Pancreas (tissue), 10 donors: ENCODE measurements at places on chromosomes 6 and 20. TPM values are rescaled to one million over a fixed set of nuclear protein-coding genes. Genes with fewer than 3 reads are reported as not detected.

Gene WFDC10B
- total RNA-seq: not detected

Gene FOXA2
- 14.2 TPM for total RNA-seq

Gene GABRR1
- total RNA-seq: not detected

Gene TBC1D7
- total RNA-seq: 3.3 TPM

Gene MAK
- total RNA-seq: 0.06 TPM

Gene GTSF1L
- not detected for total RNA-seq

Gene VGLL2
- total RNA-seq: not detected

DNA sequence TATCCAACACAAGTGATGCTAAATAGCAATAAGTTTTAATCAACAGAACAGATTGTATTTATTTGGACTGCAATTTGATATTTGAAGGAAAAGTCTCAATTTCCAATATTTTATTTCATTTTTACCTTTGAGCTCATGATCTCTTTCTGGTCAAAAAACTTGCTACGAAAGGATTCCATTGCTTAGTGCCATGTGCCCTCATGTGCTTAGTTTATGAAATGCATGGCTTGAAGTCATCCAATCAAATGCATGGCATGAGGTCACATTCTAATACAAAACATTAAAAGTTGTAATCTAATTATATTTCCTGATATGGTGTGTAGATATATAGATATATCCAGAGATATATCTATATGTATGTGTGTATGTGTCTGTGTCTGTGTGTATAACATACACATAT lies 321.2 kb upstream of the ADGRB3 start:
- H3K4me3 ChIP-seq: no peak overlapping the region
- no peaks in the 10 kb centered on the region for H3K27me3 ChIP-seq
- DNase-seq: no peak
- H3K27ac ChIP-seq: no peak overlapping the region
- H3K36me3 ChIP-seq: no peaks in the 10 kb centered on the region

DNA sequence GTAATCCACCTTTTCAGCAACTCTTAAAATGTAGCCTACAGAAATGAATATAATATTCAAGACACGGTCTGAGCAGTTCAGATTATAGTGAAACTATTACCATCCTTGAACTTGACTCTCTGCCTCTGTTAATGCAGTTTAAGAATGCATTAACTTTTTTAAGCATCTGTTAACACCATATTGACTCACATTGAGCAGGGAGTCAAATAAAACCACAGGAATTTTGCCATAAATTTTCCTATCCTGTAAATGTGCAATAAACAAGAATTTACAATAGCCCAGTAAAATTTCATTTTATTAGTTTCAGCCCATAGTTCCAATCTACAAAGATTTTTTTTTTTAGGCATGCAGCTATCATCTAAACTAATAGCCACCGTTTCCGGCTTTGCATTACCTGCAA lies 239.2 kb upstream of the DEFB112 start:
- no peaks in the 10 kb centered on the region for H3K36me3 ChIP-seq
- no peak overlapping the region for H3K4me3 ChIP-seq
- DNase-seq: no peak
- no peak overlapping the region for H3K27ac ChIP-seq
- no peaks in the 10 kb centered on the region for H3K27me3 ChIP-seq
- no peaks in the 10 kb centered on the region for H3K4me1 ChIP-seq

DNA sequence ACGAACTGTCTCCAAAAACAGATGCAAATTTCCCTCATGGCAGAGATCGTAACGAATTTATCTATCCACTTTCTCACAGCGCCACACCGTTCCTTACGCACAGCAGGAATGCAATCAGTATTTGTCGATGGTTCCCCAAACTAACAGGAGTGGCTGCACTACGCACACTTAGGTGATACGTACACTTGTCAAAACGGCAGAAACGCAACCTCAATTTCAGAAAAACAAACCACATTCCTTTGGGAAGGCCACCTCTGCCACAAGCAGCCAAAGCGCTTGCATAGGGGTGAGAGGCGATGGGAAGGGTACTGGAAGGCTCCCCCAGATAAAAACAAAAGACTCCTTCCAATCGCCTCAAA lies 638 bp downstream of the MDN1 start:
- no peaks in the 10 kb centered on the region for H3K4me1 ChIP-seq
- H3K4me3 ChIP-seq: peak overlapping the region; percentile 89
- DNase-seq: no peak
- H3K27me3 ChIP-seq: no peaks in the 10 kb centered on the region
- H3K27ac ChIP-seq: peak overlapping the region; percentile 87

- H3K4me1 ChIP-seq: no peaks in the 10 kb centered on the region
- H3K27me3 ChIP-seq: no peaks in the 10 kb centered on the region
- H3K27ac ChIP-seq: no peak overlapping the region
- no peak overlapping the region for H3K4me3 ChIP-seq
- DNase-seq: peak; percentile 11
- no peaks in the 10 kb centered on the region for H3K36me3 ChIP-seq
These were observed 9.4 kb upstream of the FRMD1 start for GRCh38 chr6:168088161-168089053.

GRCh38 chr6:51459958-51460357 lies 627.5 kb downstream of the PKHD1 start:
- no peaks in the 10 kb centered on the region for H3K36me3 ChIP-seq
- H3K4me3 ChIP-seq: no peak overlapping the region
- no peak overlapping the region for H3K27ac ChIP-seq
- no peak for DNase-seq

- DNase-seq: no peak
- no peaks in the 10 kb centered on the region for H3K4me1 ChIP-seq
- H3K27ac ChIP-seq: no peak overlapping the region
- no peaks in the 10 kb centered on the region for H3K36me3 ChIP-seq
- H3K4me3 ChIP-seq: no peak overlapping the region
These were observed 77.8 kb upstream of the FRMD1 start for GRCh38 chr6:168156742-168157265.

DNA sequence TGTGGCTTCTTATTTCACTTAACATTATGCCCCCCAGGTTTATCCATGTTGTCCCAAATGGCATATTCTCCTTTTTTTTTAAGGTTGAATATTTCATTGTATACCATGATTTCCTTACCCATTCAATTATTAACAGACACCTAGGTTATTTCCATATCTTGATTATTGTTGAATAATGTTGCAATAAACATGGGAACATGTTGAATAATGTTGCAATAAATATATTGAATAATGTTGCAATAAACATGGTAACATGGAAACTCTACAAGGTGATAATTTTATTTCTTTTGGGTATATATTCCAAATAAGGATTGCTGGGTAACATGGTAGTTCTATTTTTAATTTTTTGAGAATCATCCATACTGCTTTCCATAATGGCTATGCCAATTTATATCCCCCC lies 648.1 kb downstream of the MMUT start:
- H3K27ac ChIP-seq: no peak overlapping the region
- no peaks in the 10 kb centered on the region for H3K4me1 ChIP-seq
- H3K4me3 ChIP-seq: no peak overlapping the region
- no peaks in the 10 kb centered on the region for H3K36me3 ChIP-seq
- no peaks in the 10 kb centered on the region for H3K27me3 ChIP-seq

DNA sequence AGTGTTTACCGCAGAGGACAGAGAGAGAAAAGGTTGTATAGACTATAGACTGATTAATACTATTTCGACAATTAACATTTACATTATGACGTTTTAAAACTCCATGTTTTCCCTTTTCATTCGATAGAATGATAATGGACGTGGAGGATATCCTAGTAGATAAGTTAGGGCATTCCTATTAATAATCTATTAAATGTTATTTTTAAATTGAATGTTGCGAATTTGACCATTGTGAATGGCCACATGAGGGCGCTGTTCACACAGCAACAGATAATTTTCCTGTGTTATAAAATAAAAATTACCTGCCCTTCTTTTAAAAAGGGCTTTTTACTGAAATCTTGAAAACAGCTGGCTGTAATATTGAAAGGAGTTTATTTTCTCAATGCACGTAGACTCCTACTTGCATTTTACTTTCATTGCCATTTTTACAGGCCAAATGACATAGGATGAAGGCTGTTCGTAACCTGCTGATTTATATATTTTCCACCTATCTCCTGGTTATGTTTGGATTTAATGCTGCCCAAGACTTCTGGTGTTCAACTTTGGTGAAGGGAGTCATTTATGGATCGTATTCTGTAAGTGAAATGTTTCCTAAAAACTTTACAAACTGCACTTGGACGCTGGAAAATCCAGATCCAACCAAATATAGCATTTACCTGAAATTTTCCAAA lies 3.3 kb downstream of the ADGRB3 start:
- no peaks in the 10 kb centered on the region for H3K27me3 ChIP-seq
- H3K4me3 ChIP-seq: no peak overlapping the region
- no peak for DNase-seq
- no peak overlapping the region for H3K27ac ChIP-seq
- peaks cover 4% of the 10 kb centered on the region for H3K4me1 ChIP-seq

DNA sequence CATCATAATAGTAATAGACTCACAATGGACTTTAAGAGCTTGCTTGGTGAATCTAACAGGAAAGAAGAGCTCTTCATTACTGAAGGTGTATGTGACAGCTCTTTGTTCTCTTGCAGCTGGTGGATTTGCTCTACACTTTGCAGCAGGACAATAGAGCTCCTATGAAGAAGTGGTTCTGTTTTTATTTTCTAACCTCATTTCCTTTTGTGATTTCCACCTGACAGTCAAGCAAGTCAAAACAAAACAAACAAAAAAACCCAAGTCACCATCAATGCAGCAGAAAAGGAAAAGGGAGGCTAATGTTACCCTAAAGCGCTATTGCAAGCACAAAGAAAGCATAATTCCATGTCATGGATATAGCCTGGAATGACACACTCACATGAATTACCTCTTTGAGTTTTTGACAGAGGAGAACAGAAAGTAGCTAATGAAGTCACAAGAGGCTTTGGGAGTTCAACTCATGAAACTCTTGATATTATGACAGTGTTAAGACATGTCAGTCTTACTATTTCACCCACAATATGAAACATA lies 1188.1 kb downstream of the EPHA7 start:
- no peaks in the 10 kb centered on the region for H3K27me3 ChIP-seq
- H3K4me3 ChIP-seq: no peak overlapping the region
- H3K36me3 ChIP-seq: no peaks in the 10 kb centered on the region
- no peak for DNase-seq
- no peaks in the 10 kb centered on the region for H3K4me1 ChIP-seq
- no peak overlapping the region for H3K27ac ChIP-seq

GRCh38 chr20:63543131-63543530 lies 4.4 kb downstream of the SRMS start:
- no peak for DNase-seq
- no peak overlapping the region for H3K4me3 ChIP-seq
- H3K27ac ChIP-seq: no peak overlapping the region
- no peaks in the 10 kb centered on the region for H3K36me3 ChIP-seq
- H3K27me3 ChIP-seq: no peaks in the 10 kb centered on the region
- H3K4me1 ChIP-seq: peaks cover 3% of the 10 kb centered on the region

DNA sequence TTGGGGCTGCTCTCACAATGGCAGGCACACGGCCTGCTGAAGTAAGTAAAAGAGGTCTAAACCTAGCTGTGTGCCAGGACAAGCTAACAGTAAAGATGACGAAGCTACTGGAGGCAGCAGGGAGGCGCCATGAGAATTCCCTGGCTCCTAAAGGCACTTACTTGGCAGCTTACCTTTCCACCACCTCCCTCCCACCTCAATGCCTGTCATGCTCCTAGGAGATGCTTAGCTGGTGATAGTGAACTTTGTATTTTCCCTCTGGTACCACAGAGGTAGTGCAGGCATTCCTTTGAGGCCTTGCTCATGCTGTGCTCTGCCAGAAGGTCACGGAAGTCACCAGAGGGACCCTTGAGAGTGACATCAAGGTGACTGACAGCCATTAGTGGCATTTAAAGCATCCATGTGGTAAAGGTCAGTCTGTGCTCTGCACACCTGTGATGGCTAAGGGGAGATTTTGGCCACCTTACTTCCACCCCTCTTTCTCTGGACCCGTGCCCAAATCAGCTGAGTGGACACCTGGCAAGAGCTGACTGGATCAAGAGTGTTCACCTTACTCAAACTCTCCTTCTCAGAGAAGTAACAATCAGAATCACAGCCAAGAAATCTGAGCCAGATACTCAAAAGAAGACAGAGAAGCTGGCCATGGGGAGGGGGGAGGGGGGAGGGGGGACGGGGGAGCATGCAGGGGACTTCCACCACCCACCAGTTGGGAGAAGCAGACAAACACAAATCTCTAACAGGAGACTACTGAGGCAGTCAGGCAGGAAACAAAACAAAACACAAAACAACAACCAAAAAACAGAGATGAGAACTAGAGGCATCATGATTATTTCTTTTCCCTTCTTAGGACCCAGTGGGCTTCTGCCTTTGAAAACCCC lies 2.9 kb downstream of the FKBP1A start:
- no peak overlapping the region for H3K4me3 ChIP-seq
- no peaks in the 10 kb centered on the region for H3K27me3 ChIP-seq
- no peak for DNase-seq
- H3K4me1 ChIP-seq: peaks cover 18% of the 10 kb centered on the region

GRCh38 chr20:41279546-41280225 lies 37.8 kb downstream of the ZHX3 start:
- no peak overlapping the region for H3K27ac ChIP-seq
- no peak overlapping the region for H3K4me3 ChIP-seq
- no peaks in the 10 kb centered on the region for H3K36me3 ChIP-seq
- DNase-seq: no peak
- no peaks in the 10 kb centered on the region for H3K27me3 ChIP-seq
- peaks cover 2% of the 10 kb centered on the region for H3K4me1 ChIP-seq

- DNase-seq: no peak
- H3K4me3 ChIP-seq: no peak overlapping the region
- no peaks in the 10 kb centered on the region for H3K4me1 ChIP-seq
- H3K27me3 ChIP-seq: no peaks in the 10 kb centered on the region
- no peaks in the 10 kb centered on the region for H3K36me3 ChIP-seq
These were observed 126.0 kb downstream of the RNASET2 start for GRCh38 chr6:166830185-166830890.

DNA sequence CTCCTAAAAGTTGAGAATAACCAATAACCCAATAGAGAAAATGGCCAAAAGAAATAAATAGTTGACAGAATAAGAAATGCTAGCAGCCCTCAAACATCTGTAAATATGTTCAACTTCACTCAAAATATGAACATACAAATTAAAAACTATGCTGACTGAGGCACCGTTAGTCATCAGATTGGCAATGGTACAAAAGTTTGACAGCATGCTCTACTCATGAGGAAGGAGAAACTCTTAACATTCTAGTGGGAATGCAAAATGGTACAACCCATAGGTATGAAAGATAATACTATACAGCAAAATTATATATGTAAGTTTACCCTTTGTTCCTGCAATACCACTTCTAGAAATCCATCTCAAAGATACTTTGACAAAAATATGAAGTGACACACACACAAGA lies 1.6 kb upstream of the ZSCAN12 start:
- H3K36me3 ChIP-seq: no peaks in the 10 kb centered on the region
- H3K27me3 ChIP-seq: no peaks in the 10 kb centered on the region
- H3K4me3 ChIP-seq: no peak overlapping the region
- no peak overlapping the region for H3K27ac ChIP-seq

GRCh38 chr6:170096191-170096802 lies 194.6 kb downstream of the DLL1 start:
- H3K4me3 ChIP-seq: no peak overlapping the region
- no peaks in the 10 kb centered on the region for H3K36me3 ChIP-seq
- H3K27me3 ChIP-seq: no peaks in the 10 kb centered on the region
- DNase-seq: peak; percentile 2
